Adipose tissue (tissue), 3 donors: ENCODE measurements at places on chromosomes 4 and X. TPM values are rescaled to one million over a fixed set of nuclear protein-coding genes. Genes with fewer than 3 reads are reported as not detected.

Gene SPOCK3
- not detected for polyA plus RNA-seq

Gene SLC9A7
- polyA plus RNA-seq = 0.40 TPM

Gene CCDC158
- polyA plus RNA-seq = 0.11 TPM

Gene PITX2
- polyA plus RNA-seq = 0.12 TPM

Gene CXorf65
- not detected for polyA plus RNA-seq

Gene STPG2
- 0.14 TPM for polyA plus RNA-seq

Gene HTR2C
- polyA plus RNA-seq = not detected

Gene ADAM29
- not detected for polyA plus RNA-seq

Gene GLUD2
- 1.6 TPM for polyA plus RNA-seq

Gene FRMD7
- polyA plus RNA-seq = not detected

Gene CLGN
- polyA plus RNA-seq = 0.10 TPM

Gene FBXO8
- 16.2 TPM for polyA plus RNA-seq

Gene RBPJ
- 25.9 TPM for polyA plus RNA-seq

Gene DNAAF6
- not detected for polyA plus RNA-seq

Gene SMR3B
- polyA plus RNA-seq = not detected

Gene TLR1
- 5.9 TPM for polyA plus RNA-seq

Gene ZMAT1
- 6.3 TPM for polyA plus RNA-seq

Gene MAGEE2
- polyA plus RNA-seq = not detected

Gene HSFX2
- 0.18 TPM for polyA plus RNA-seq

Gene VSIG4
- polyA plus RNA-seq = 137 TPM

Gene MAGEA2
- not detected for polyA plus RNA-seq

Gene TEX11
- not detected for polyA plus RNA-seq

Gene SGMS2
- 4.5 TPM for polyA plus RNA-seq

Gene DSPP
- polyA plus RNA-seq = not detected

Gene GAGE13
- polyA plus RNA-seq = not detected

Gene MAGEE1
- polyA plus RNA-seq = 1.5 TPM

Gene UXT
- 108 TPM for polyA plus RNA-seq

Gene ELK1
- 23.1 TPM for polyA plus RNA-seq
